ENCODE measurements at places on chromosomes 7 and 10.

DNA sequence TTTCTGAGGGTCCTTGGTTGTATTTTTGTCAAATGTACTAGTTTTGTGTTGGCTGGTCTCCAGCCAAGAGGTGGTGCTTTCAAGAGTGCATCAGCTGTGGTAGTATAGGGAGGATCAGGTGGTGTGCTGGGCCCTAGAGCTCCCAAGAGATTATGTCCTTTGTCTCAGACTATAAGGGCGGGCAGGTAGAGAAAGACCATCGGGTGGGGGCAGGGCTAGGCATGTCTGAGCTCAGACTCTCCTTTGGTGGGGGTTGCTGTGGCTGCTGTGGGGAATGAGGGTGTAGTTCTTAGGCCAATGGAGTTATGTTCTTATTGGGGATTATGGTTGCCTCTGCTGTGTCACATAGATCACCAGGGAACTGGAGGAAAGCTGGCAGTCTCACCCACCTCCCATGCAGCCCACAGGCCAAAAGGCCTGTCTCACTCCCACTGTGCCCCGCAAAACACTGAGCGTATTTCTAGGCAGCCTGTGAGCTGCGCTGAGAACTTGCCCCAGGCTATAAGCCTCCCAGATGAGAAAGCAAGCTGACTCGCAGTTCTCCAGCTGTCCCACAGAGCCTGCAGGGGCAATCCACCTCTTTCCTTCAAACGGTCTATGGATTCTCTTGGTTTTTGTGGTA, 1066.7 kb downstream of the GRM8 start:
- no peak for DNase-seq

GRCh38 chr10:35705051-35705450, 63.0 kb upstream of the FZD8 start:
- no peak for DNase-seq

DNA sequence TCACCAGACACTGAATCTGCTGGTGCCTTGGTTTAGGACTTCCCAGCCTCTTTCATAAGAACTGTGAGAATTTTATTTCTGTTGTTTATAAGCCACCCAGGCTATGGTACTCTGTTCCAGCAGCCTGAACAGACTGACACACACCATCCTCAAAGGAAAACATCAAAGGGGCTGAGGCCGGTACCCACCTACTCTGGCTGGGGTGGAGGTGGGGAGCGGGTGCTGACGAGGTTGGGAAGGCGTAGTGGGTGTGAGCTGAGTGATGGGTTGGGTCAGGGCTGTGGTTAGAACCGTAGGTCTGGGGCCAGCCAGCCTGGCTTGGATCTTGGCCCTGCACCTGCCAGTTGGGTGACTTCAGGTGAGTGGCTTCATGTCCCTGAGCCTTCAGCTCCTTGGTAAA, 136.3 kb downstream of the SH3PXD2A start:
- no peak for DNase-seq

DNA sequence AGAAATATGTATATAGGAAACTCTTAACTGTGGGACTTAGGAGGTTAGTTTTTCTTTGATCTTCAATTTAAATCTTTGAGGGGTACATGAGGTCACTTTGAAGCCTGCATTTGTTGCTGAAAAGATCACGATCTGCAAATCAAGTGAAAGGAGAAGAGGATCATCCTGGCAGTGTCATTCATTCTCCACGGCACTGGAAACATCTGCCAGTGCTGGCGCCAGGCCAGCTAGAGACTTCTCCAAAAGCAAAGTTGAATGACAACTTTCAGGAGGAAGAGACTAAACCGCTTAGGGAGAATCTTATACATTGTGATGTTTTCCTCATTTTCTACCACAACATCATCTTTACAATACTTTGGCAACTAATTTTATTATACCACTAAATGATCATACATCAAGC, 42.5 kb downstream of the MRC1 start:
- no peak for DNase-seq

GRCh38 chr10:102869258-102870198, at the start of gene AS3MT:
Gene AS3MT (plus strand): TSS chr10:102869470. CDS start chr10:102869593, 123 bp downstream.
- no peak for DNase-seq

GRCh38 chr7:43199371-43200160, 87.1 kb downstream of the HECW1 start:
- no peak for DNase-seq

GRCh38 chr10:126171555-126171954, 216.7 kb downstream of the ADAM12 start:
- no peak for DNase-seq

DNA sequence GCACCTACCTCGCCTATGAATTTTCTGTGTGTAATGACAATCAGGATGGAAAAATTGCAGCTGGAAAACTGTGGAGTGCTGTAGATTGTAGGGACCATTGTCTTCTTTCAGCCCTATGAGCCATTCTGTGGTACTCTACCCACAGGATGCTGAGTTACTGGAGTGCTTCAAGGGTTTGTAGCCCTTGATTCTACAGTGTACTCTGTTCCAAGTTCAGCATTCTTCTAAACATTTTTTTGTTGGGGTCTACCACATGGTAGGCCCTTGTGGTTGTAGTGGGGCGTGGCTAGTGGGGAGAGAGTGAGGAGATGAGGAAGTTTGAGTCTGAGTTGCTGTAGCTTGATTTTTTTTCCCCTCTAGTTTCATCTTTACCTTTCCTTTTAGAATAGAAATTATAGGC, 33.5 kb downstream of the REEP3 start:
- DNase-seq, result no peak

DNA sequence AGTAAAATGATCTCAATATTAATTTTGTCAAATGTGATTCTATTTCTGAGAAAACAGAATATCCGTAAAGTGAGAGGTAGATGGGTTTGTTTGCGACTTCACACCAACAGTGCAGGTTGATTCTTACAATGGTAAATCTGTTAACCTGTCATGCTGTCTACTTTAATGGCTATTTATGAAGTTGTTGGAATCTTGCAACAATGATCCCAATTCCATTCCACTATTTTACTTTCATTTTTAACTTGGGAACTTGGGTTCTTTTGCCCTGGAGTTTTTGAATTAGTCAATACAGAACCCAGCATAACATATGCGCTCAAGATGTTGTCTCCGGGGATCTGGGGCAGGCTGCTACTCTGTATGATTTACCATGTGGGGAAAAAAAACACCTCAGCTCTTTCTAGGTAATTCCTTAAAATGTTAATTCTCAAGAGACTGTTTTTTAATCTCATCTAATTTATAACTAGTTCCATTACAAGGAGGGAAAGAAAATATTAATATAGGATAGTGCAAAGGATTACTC, 1.2 kb downstream of the LGI1 start:
- no peak for DNase-seq

GRCh38 chr7:141949021-141949420, 2.2 kb upstream of the CLEC5A start:
- no peak for DNase-seq

GRCh38 chr7:131890176-131890575, 333.7 kb upstream of the PODXL start:
- no peak for DNase-seq

GRCh38 chr7:48108959-48109847, 20.1 kb downstream of the UPP1 start:
- DNase-seq, result no peak

DNA sequence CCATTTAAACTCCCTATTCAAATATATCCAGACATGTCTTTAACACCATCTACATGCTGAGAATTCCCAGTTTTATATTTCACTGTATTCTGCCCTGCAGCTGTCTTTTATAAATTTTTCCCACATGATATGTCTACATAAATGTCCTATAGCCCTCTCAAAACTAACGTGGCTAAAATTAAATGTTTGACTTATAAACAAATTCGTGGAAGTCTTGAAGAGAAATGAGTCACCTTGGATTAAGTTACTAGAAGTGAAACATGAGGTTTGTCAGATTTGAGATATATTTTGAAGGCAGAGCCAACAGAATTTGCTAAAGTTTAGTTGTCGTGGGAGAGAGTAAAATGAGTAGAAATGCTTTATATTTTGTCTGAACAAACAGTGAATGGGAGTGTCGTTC, 386.9 kb upstream of the CNTNAP2 start:
- no peak for DNase-seq

GRCh38 chr10:91944880-91945630, 21.5 kb downstream of the BTAF1 start:
- DNase-seq, result no peak

DNA sequence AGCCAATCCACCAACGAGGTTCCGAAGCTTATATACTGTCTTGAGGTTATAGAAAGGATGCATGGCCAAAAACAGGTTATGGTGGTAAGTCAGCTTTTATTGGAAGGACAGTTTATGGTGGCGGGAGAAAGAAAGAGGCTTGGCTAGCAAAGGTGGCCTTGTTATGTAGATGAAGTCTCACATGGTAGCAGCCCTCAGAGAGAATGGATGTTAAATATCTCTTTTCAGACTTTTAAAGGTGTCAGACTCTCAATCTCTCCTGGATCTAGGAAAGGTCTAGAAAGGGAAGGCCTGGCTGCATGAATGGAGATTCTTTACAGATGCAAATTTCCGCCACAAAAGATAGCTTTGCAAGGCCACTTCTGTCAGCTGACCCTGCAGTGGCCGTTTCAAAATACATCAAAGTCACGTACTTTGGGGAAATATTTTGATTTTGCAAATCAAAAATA, 333.8 kb downstream of the GALNT17 start:
- DNase-seq, result no peak

DNA sequence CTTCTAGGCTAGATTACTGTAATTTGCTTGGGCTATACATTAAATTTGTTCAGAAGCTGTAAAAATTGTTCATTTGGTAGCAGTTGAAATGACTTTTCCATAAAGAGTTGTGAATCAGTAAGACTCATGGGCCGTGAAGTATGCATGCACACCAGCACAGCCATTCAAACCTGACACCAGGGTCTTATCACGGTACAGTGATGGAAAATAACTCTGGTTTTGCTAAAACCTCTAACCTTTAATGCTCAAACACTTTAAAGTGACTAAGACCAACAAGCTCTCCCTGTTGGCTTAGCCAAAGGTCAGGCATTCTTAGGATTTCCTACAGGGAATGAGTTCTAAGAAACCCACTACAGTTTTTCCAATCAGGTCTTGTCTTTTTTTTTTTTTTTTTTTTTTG, 11.5 kb downstream of the ARL3 start:
- no peak for DNase-seq

GRCh38 chr10:109277456-109277855, 645.9 kb downstream of the XPNPEP1 start:
- no peak for DNase-seq

- no peak for DNase-seq
These were observed 1121.4 kb downstream of the XPNPEP1 start for GRCh38 chr10:108801775-108802517.

- no peak for DNase-seq
These were observed 60.0 kb downstream of the MLLT10 start for GRCh38 chr10:21593986-21594385.

GRCh38 chr10:132554053-132554990, 16.7 kb downstream of the INPP5A start:
- no peak for DNase-seq

DNA sequence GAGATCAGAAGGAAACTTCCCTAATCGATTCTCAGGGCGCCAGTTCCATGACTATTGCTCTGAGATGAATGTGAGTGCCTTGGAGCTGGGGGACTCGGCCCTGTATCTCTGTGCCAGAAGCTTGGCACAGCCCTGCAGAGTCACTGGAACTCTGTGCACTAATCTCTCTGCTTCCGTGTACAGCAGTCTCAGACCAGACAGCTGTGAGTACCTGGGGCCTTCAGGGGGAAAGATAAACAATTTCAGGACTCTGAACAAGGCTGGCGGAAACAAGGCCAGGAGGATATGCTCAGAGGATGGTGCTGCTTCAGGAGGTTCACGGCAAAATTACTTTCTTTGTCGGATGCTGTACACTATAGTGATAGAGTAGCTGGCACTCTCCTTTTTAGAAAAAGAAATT, 131.7 kb upstream of the PRSS58 start:
- no peak for DNase-seq

DNA sequence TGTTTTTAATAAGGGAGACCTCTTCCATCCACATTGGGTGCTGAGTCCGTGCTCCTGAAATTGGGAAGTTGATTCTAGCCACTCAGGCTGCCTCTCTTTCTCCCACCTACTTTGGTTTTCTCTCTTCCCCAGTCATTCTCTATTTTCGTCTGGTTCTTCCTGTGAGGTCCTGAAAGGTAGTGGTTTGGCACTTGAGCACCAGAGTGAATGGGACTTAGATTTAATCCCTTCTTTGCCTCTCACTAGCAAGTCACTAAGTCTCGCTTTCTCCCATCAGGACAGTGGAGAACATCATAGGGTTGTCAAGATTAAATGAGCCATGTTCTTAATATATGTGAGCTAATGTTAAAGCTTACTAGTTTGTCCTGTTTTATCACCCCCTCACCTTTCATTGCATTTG, 4.0 kb upstream of the AASS start:
- no peak for DNase-seq

DNA sequence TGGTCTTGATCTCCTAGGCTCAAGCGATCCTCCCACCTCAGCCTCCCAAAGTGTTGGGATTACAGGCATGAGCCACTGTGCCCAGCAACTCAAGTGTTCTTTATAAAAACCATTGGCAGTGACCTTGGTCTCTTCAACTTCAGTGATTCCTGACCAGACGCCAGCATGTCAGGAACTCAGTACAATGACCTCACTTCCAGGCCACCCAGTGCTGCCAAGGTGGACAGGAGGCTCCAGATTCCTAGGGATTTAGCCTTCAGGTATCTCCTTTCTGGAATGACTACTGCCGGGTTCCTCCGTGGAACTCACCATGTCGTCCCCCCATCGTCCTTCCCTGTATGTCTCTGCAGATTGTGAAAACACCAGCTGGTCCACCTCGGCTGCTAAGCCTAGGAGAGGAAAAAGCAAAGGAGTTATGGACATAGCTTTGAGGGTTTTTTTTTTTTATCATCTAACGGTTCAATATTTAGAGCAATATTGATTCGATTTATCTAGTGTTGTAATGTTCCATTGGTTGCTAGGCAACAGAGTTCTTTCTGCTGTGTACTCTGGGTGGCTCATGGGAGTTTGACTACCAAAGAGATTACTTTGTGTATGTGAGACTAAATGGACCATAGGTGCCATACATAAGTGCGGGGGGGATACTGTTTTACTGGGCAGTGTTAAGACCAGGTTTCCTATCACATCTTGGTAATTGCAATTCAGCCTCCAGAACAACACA, 425.8 kb upstream of the AUTS2 start:
- DNase-seq, result no peak

Data from stimulated activated CD4-positive, alpha-beta T cell treated with anti-CD3 and anti-CD28 coated beads, Interleukin-2, amount 100 ng/mL, for 24 hours (primary cell).